ENCODE measurements at places on chromosomes 4 and X.

DNA sequence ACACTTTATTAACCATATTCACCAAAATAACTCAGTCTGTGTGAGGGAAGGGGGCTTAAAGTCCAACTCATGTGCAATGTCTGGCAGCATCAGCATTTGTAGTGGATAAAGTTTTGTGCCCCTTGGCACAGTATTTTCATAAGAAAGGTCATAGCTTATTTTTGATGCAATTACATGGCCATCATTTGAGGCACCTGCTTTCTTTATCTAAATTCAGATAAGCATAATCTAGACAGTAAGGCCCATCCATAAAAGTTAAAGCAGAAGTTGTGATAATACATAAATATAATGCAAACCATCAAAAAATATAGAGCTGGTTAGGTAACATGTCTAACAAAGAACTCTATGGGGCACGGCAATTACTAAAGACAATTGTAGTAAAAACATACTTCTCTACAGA lies 763.7 kb downstream of the DMD start:
- H3K27ac ChIP-seq, result no peak overlapping the region
- DNase-seq, result no peak
- peaks cover 18% of the 10 kb centered on the region for H3K4me1 ChIP-seq
- H3K4me3 ChIP-seq, result no peak overlapping the region
- peaks cover 4% of the 10 kb centered on the region for H3K36me3 ChIP-seq

- no peaks in the 10 kb centered on the region for H3K36me3 ChIP-seq
- DNase-seq, result no peak
- no peaks in the 10 kb centered on the region for H3K27me3 ChIP-seq
- H3K4me1 ChIP-seq, result no peaks in the 10 kb centered on the region
- H3K27ac ChIP-seq, result no peak overlapping the region
Measured at GRCh38 chrX:110804446-110804845, 8.8 kb upstream of the CHRDL1 start.

GRCh38 chr4:102153391-102153790 lies 191.9 kb downstream of the SLC39A8 start:
- DNase-seq, result no peak
- H3K36me3 ChIP-seq, result no peaks in the 10 kb centered on the region
- H3K27me3 ChIP-seq, result peaks cover 3% of the 10 kb centered on the region
- no peak overlapping the region for H3K4me3 ChIP-seq
- H3K4me1 ChIP-seq, result no peaks in the 10 kb centered on the region

- H3K27ac ChIP-seq, result peak overlapping the region; percentile 32
- H3K36me3 ChIP-seq, result no peaks in the 10 kb centered on the region
- H3K4me1 ChIP-seq, result peaks cover 42% of the 10 kb centered on the region
- DNase-seq, result no peak
Measured at GRCh38 chr4:7761312-7761711, 178.3 kb downstream of the AFAP1 start.

DNA sequence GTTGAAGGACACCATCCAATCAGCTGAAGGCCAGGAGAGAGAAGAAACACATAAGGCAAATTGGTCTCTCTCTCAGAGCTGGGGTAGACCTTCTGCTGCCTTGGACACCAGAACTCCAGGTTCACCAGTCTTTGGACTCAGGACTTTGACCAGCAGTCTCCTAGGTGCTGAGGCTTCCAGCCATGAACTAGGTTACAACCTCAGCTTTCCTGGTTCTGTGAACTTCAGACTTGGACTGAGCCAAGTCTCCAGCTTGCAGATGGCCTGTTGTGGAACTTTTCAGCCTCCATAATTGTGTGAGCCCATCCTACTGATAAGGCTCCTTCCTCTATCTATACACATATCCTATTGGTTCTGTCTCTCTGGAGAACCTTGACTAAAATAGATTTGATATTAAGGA lies 20.6 kb upstream of the BBS12 start:
- no peak overlapping the region for H3K27ac ChIP-seq
- H3K4me3 ChIP-seq, result no peak overlapping the region
- DNase-seq, result no peak
- H3K36me3 ChIP-seq, result no peaks in the 10 kb centered on the region

GRCh38 chr4:173169428-173170181 lies 994 bp downstream of the GALNT7 start:
- DNase-seq, result peak; percentile 64
- peaks cover 53% of the 10 kb centered on the region for H3K4me1 ChIP-seq
- H3K36me3 ChIP-seq, result peaks cover 13% of the 10 kb centered on the region
- no peaks in the 10 kb centered on the region for H3K27me3 ChIP-seq

DNA sequence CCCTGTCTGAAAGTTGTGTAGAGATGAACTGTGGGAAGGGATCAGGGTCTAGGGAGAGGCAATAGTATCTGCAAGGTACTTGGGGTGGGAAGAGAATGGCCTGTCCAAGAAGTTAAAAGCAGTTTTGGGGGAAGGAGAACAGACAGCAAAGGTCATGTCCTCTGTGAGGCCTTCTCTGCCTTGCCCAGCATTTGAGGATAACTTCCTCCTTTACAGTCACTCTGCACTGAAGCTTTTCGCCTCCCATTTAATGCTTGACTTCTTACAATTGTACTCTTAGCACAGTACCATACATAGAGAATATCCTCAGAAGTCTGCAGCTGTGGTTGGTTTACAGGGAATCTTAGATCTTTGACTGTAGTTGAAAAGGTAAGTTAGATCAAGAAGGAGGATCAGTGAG lies 121.8 kb upstream of the AP1S2 start:
- no peaks in the 10 kb centered on the region for H3K4me1 ChIP-seq
- no peaks in the 10 kb centered on the region for H3K36me3 ChIP-seq
- no peak overlapping the region for H3K4me3 ChIP-seq
- H3K27me3 ChIP-seq, result no peaks in the 10 kb centered on the region
- no peak overlapping the region for H3K27ac ChIP-seq

DNA sequence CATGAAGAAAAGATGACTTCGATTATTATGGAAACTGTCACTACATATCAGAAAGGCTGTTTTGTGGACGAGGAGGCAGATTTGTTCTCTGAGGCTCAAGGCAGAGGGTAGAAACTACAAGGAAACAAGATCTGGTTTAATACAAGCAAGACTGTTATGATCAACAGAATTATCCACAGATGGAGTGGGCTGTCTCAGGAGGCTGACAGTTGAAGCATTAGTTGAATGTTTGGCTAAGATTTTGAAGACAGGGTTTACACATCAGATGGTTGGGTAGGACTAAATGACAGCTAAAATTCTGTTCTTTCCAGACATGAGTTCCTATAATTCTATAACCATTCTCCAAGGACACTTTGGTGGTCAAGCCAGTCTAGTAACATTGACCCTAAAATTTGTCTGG lies 49.8 kb downstream of the LDOC1 start:
- no peak for DNase-seq
- no peaks in the 10 kb centered on the region for H3K4me1 ChIP-seq
- no peak overlapping the region for H3K27ac ChIP-seq
- no peak overlapping the region for H3K4me3 ChIP-seq
- no peaks in the 10 kb centered on the region for H3K36me3 ChIP-seq

DNA sequence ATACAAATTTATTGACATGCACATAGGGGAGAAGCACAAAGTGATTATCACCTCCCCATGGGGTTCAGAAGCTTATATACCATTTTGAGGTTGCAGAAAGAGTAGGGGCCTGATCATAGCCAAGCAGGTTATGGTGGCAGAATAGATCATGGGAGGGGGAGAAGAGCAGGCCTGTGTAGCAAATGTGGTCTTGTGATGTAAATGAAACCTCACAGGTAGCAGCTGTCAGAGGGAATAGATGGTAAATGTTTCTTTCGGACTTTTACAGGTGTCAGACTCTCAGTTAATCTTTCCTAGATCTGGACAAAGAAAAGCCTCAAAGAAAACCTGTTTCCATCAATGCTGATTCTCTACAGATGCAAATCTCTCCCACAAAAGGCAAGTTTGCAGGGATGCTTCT lies 84.4 kb downstream of the CFAP299 start:
- no peak overlapping the region for H3K4me3 ChIP-seq
- H3K27ac ChIP-seq, result no peak overlapping the region
- H3K27me3 ChIP-seq, result no peaks in the 10 kb centered on the region
- no peak for DNase-seq

DNA sequence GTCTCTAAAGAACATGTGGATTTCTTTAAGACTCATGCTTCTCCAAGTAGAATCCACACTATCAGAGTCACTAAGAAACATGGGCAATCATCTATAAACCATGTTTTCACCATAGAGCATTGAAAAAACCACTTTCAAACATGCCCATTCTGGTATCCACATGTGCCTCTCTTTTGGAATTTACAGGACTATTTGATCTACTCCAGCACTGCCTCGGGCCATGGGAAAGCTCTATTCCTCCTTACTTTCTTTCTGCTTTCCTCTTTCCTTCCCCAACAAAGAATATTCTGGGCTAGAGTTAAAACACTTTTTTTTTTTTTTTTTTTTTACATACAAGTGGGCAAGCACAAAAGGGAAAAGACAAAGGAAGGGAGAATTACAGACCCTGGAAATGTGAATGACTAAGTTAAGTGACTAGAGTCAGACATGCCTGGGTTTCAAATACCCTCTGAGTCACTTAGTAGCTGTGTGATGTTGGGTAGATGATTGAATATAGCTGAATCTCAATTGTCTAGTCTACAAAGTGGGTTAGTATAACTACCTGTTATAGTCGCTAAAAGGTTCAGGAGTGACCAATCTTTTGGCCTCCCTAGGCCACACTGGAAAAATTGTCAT lies 847.7 kb upstream of the INTU start:
- H3K27ac ChIP-seq, result no peak overlapping the region
- H3K4me3 ChIP-seq, result no peak overlapping the region
- no peaks in the 10 kb centered on the region for H3K27me3 ChIP-seq
- DNase-seq, result no peak
- H3K4me1 ChIP-seq, result no peaks in the 10 kb centered on the region

- no peak for DNase-seq
- no peak overlapping the region for H3K27ac ChIP-seq
- no peaks in the 10 kb centered on the region for H3K4me1 ChIP-seq
- H3K27me3 ChIP-seq, result peaks cover 8% of the 10 kb centered on the region
- H3K36me3 ChIP-seq, result no peaks in the 10 kb centered on the region
- no peak overlapping the region for H3K4me3 ChIP-seq
Measured at GRCh38 chr4:105651884-105652283, 56.6 kb downstream of the INTS12 start.

DNA sequence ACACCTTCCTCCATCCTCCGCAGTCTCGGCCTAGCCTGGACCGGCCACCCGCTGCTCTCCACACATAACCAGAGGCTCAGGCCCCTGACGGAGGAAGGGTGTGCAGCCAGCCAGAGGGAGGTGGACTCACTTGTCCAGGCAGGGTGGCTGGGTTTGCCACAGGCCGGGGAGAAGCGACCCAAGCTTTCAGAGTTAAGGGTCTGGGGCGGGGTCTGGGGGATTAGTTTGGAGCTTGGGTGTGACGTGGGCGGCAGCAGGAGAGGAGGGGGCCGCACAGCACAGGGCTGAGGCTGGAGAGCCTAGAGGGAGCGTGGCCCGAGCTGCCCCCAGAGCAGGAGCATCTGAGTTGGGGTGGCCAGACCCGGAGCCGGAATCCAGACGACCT lies 22.4 kb upstream of the CPLX1 start:
- H3K4me1 ChIP-seq, result no peaks in the 10 kb centered on the region
- no peak overlapping the region for H3K27ac ChIP-seq
- no peak for DNase-seq
- H3K27me3 ChIP-seq, result no peaks in the 10 kb centered on the region

- peaks cover 60% of the 10 kb centered on the region for H3K4me1 ChIP-seq
- H3K27ac ChIP-seq, result peak overlapping the region; percentile 24
- DNase-seq, result peak; percentile 26
- no peak overlapping the region for H3K4me3 ChIP-seq
Measured at GRCh38 chr4:921830-922331, 10.2 kb downstream of the GAK start.

GRCh38 chr4:26863512-26863911 lies 2.9 kb downstream of the STIM2 start:
- H3K36me3 ChIP-seq, result peaks cover 12% of the 10 kb centered on the region
- H3K4me1 ChIP-seq, result peaks cover 64% of the 10 kb centered on the region
- H3K27ac ChIP-seq, result no peak overlapping the region
- no peak for DNase-seq
- H3K27me3 ChIP-seq, result no peaks in the 10 kb centered on the region
- H3K4me3 ChIP-seq, result peak overlapping the region; percentile 39

DNA sequence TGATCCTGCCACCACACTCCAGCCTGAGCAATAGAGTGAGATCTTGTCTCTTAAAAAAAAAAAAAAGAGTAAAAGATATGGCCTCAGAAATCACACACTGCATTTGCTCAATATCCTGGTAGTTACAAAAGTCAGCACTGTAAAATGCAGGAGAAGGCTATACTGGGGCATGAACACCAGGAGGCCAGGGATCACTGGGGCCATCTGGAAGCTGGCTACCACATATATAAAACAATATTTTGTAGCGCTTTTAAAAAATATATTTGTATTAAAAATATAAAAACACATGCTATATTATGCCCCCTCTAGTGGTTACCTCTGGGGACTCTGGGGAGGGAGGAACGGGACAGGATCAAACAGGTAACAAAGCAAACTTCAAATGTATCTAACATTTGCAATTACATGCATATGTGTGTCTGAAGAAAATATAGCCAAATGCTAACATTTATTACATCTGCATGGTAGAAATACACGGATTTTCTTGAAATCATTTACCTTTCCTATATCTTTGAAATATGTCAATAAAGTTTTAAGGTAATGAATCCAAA lies 4.0 kb downstream of the C4orf46 start:
- no peak overlapping the region for H3K4me3 ChIP-seq
- no peak overlapping the region for H3K27ac ChIP-seq
- no peaks in the 10 kb centered on the region for H3K27me3 ChIP-seq
- DNase-seq, result peak; percentile 39

DNA sequence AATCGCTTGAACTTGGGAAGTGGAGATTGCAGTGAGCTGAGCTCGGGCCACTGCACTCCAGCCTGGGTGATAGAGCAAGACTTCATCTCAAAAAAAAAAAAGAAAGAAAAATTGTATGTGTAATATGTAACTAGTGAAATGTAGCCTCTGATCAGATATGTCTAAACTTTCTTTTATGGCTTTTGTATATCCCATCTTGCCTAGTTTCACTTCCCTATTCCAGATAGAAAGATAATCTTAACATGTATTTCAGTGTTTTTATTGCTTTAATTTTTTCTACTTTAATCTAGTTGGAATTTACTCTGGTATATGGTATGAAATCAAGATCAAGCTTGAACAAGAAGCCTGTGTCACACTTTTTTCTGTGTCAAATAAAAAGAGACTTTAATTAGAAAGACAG lies 1.9 kb upstream of the ZNF41 start:
- H3K4me3 ChIP-seq, result no peak overlapping the region
- no peak overlapping the region for H3K27ac ChIP-seq
- no peaks in the 10 kb centered on the region for H3K27me3 ChIP-seq
- peaks cover 35% of the 10 kb centered on the region for H3K4me1 ChIP-seq

GRCh38 chrX:31523884-31524536 lies 452.2 kb upstream of the FTHL17 start:
- no peaks in the 10 kb centered on the region for H3K36me3 ChIP-seq
- H3K4me3 ChIP-seq, result no peak overlapping the region
- H3K27me3 ChIP-seq, result no peaks in the 10 kb centered on the region
- no peak overlapping the region for H3K27ac ChIP-seq
- no peaks in the 10 kb centered on the region for H3K4me1 ChIP-seq
- DNase-seq, result no peak

Data from activated CD8-positive, alpha-beta T cell treated with anti-CD3 and anti-CD28 coated beads, Interleukin-2, amount 10 ng/mL, durations not matched to agents 7 days and 5 days (primary cell).